ENCODE measurements at places on chromosomes 2 and 18.

- no peak for DNase-seq
Measured at GRCh38 chr2:28419003-28419402, 26.3 kb downstream of the FOSL2 start.

- no peak for DNase-seq
Measured at GRCh38 chr2:130884503-130884902, 47.8 kb downstream of the ARHGEF4 start.

- DNase-seq, result no peak
Measured at GRCh38 chr18:79940814-79941472, 10.5 kb downstream of the SLC66A2 start.

DNA sequence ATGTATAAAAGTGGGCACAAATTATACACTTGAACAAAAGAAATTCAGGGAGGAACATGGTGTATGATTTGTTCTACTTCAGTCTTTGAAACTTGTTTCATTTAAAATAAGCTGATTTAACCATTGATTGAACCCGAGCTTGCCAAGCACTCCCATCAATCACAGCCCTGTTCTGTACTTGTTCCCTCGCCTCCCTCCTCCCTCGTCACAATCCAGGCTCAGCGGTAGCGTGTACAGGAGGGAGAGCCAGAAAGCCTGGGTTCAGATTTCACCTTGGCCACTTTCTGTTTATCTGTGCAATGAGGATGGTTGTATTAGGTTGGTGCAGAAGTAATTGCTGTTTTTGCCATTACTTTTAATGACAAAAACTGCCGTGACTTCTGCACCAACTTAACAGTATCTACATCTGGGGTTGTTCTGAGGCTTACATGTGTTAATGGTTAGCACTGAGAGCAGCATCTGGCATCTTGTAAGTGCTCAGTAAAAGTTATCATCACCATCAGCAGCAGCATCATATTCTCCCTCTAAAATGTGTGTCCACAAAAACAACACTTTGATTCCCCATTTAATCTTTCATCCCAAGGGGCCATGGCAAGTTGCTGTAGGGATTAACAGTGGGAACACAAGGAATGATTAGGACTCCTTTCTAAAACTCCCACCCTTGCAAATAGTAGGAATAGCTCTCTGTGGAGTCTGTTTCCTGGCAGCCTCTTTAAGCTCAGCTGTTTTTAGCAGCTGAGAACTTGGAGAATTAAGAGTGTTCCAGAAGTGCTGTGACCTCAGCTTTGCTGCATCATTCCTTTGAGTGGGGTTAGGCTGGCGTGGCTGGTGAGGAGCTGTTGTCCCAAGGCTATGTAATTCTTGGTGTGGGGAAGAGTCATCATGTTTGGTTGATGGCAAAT lies 4.7 kb downstream of the DPYSL5 start:
- DNase-seq, result no peak

DNA sequence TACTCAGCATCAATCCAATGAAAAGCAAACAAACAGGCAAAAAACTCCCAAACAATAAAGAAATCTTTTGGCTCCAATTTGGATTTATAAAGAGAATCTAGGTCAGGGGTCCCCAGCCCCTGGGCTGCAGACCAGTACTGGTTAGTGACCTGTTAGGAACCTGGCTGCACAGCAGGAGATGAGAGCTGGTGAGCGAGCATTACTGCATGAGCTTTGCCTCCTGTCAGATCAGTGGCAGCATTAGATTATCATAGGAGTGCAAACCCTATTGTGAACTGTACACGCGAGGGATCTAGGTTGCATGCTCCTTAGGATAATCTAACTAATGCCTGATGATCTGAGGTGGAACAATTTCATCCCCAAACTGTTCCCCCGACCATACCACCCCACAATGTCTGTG lies 102.2 kb downstream of the KIAA1328 start:
- no peak for DNase-seq

DNA sequence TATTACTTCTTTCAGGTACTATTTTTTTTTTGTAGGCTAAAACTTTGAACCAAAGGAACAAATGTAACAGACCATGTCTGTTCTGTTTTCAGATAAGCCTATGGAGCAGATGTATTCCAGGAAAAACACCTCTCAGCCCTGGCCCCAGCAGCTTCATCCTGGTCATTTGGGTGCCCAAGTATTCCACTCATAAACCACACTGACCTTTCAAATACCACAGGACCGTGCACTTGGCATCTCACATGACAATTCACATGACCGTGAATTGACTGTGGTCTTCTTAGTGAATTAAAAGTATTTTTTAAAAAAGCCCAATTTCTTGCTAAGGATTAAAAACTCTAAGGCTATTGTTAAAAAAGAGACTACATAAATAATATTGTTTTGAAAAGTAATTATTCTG lies 50.2 kb downstream of the SMIM21 start:
- no peak for DNase-seq

GRCh38 chr18:2840521-2840920 lies 6.3 kb upstream of the EMILIN2 start:
- DNase-seq, result no peak

GRCh38 chr2:46241344-46241743 lies 55.9 kb upstream of the EPAS1 start:
- peak; percentile 46 for DNase-seq

- no peak for DNase-seq
Measured at GRCh38 chr2:223594259-223594658, 7.9 kb downstream of the SCG2 start.

GRCh38 chr2:19028587-19029375 lies 329.6 kb downstream of the OSR1 start:
- no peak for DNase-seq

DNA sequence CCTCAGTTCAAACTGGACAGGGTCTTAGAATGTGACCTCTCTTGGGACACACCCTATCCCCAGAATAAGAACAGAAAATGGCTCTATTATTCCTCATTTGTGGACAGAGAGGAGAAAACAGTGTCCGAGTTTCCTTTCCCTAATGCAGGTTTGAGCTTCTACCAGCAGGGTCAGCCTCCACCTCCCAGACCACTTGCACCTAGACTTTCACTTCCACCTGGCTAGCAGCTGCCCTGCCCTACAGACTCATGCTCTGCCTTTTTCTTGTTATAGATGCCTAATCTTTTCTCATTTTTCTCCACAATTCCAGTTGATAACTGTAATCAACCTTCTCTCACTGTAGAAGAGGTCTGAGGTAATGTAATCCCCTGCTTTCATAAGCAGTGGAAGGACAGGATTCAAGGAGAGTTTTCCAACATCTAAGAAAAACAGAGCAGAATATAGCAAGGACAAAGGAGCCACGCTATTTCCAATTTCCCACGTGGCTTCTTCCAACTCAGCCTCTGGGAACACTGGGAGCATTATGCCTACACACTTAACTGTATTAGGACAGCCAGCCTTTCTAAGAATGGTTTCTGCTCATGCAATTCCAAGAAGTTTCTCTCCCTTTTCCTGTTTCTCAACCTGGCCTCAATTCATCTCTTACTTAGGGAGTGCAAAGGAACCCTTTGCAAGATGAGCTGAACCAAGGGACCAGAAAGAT lies 239.8 kb downstream of the BCL11A start:
- DNase-seq, result no peak

- no peak for DNase-seq
Measured at GRCh38 chr2:55057474-55057873, 7.2 kb upstream of the RTN4 start.

DNA sequence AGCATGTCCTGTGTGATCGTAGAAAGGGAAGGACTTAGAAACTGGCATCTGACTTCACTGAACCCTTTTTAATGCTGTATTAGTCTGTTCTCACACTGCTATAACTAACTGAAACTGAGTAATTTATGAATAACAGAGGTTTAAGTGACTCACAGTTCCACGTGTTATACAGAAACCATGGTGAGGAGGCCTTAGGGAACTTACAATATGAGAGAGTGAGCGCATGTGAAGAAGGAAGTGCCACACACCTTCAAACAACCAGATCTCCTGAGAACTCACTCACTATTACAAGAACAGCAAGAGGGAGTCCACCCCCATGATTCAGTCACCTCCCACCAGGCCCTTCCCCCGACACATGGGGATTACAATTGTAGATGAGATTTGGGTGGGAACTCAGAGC lies 811.3 kb downstream of the CPS1 start:
- DNase-seq, result no peak

- DNase-seq, result peak; percentile 33
Measured at GRCh38 chr2:177622521-177622920, 229.9 kb downstream of the AGPS start.

- DNase-seq, result no peak
Measured at GRCh38 chr2:219851169-219851568, 223.7 kb downstream of the SLC4A3 start.

DNA sequence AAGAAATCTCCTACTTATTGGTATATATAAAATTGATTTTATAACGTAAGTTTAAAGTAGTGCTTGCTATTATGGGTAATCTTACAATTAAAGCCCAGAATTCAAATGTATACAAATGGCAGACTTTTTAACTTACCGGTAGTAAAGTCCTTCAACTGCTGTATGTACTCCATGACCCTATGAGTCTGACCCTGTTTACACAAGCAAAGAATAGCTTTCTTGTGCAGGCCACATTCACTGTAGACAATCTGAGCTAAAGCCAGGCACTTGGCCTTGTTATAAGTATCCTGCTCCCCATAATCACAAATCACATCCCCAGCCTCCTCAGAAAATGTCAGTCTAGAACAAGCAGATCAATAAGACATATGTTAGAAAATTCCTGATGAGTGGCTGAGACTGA lies 51.7 kb downstream of the CLHC1 start:
- no peak for DNase-seq

DNA sequence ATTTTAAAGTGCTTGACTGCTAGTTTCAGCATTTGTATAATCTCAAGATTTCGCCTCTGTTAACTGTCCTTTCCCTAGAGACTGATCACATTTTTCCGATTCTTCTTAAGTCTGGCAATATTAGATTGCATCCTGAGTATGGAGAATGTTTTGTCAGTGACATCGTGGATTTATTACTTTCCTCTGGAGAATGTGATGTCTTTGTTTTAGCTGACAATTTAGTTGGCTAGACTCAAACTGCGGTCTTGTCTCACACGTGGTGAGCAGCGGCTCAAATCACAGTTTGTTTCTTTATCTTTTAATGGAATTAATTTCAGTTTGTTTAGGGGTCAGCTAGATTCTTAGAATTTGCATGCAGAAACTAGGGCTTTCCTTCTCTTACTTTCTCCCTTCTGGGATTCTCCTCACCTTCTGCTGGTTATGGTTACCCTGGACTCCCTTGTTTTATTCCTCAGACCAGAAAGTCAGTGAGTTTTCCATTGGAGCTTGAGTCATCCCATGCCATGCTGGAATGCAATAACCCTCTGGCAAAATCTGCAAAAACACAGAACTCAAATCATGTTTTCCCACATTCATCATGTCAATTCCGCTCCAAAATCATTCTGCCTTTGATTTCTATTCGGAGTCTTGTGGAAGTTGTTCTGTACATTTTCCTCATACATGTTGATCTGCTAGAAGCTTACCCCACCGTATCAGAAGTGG lies 327.2 kb upstream of the TRIB2 start:
- no peak for DNase-seq

DNA sequence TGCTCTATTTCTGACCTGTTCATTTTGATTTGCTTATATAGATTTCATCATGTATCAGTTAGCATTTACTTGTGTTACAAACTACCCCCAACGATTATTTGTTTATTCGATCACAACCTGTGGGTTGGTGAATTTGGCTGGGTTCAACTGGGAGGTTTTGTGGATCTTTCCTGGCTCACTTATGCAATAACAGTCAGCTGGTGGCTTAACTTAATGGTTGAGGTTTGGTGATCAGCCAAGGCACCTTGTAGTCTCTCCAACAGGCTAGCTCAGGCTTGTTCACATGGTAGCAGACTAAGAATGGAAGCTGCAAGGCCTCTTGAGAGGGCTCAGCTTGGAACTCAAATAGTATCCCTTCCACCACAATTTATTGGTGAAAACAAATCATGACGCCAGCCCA lies 5.4 kb upstream of the PUM2 start:
- DNase-seq, result no peak

DNA sequence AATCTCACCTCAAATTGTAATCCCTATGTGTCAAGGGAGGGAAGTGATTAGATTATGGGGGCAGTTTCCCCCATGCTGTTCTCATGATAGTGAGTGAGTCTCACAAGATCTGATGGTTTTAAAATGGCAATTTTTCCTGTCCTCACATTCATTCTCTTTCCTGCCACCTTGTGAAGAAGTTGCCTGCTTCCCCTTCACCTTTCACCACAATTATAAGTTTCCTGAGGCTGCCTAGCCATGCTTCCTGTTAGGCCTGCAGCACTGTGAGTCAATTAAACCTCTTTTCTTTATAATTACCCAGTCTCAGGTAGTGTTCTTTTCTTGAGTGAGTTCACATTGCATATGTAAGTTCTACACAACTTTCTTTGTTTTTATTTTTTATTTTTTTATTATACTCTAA lies 271.5 kb downstream of the EXOC6B start:
- no peak for DNase-seq

DNA sequence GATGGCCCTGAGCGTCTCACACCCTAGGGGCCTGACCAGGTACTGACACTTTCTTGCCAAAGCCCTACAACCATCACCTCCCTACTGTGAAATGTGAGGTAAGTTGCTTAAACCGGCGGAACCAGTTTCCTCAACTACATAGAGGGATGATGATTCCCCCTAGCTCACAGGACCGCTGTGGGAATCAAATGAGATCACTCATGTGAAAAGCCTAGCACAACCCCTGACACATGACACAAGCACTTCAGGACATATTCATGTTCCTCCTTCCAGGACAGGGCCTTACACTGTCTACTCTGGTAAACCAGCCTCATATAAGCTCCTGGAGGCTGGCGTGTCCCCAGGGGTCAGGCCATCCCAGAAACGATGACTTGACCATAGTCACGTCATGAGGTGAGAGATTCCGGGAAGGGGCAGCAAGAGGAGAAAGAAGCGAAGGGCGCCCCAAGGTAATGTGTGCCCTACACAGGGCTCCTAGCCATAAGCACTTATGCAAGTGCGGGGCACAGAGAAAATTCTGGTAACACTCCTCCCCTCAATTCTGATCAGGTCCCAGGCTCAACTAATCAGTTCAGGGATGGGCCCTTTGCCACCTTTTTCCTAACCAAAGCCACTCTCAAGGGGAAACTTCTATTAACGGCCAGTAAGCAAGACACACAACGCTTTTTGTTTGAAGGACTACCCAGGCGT lies 49.5 kb downstream of the C2orf42 start:
- peak; percentile 48 for DNase-seq

DNA sequence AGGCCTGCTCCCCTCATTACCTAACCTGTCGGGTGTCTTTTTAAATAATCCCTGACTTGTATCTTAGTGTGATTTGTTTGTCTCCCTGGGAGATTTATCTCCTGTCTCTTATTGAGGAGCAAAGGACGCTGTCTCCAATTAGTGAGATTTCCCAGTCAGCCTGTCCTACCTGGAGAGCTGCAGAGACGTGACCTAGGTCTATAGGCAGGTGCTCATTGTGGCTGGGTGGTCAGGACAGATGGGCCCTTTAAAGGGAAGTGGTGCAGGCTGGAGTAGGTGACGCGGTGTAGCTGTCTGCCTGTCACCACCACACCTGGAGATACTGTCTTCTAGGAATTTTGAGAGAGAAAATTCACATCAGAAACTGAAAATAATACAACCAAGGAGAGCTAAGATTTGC lies 28.0 kb downstream of the PLB1 start:
- DNase-seq, result no peak

DNA sequence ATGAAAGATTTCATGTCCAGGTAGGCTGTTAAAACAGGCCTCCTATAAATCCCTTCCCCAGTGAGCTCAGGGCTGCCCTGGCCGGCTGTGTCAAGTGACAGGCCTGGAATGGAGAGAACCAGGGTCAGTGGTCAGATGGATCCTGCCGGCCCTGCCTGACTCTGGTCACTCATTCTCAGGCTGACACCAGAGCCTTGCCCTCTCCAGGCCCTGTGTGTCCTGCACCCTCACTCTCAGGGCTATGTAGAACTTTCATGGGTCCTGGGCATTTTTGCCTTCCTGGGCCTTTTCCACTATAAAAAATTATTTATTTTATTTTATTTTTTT lies 82.0 kb upstream of the RGPD5 start:
- no peak for DNase-seq

GRCh38 chr2:27497288-27497627 lies 619 bp downstream of the GCKR start:
- no peak for DNase-seq

Data from NCI-H1436 (cell line).